ENCODE measurements at places on chromosomes 3 and 15.

GRCh38 chr3:28140664-28141063 is 100.8 kb upstream of the CMC1 start:
- no peak for DNase-seq

GRCh38 chr3:139887431-139887830 is 47.6 kb upstream of the CLSTN2 start:
- DNase-seq = no peak

- DNase-seq = no peak
These were observed 32.6 kb downstream of the MB21D2 start for GRCh38 chr3:192884777-192885773.

DNA sequence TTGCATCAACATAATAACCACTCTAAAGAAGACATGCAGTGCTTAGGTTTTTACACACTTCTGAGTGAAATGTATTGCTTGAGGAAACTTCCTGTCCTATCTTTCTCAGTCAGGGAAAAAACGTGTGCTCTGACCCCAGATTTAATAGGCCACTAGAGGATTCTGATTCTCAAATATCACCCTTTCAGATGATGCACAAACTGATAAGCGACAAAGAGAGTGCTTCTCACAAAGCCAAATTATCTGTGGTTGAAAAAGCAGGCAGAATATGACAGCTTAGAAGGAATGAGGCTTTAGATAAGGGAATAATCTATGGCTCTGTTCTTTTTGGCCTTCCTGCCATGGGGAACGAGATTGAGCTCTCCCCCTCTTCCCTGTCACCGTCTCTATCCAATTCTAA is 583.4 kb upstream of the SGO1 start:
- DNase-seq = no peak

DNA sequence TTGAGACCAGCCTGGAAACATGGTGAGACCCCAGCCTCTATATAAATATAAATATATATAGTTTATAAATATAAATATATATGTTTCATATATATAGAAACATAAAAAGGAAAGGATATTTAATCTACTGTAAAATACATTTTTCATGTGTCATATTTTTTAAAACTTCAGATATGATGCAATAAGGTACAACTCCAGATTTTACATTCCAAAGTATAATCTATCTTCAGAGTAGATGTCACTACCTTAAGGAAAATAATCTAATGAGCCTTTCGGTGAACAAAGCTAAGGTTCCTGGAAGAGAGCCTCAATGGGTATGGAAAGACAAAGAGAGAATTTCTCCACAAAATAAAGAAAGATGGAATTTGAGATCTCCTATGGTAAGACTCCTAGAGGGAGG is 16.9 kb downstream of the EFHB start:
- DNase-seq = no peak

- DNase-seq = no peak
These were observed 114.8 kb downstream of the ADCY5 start for GRCh38 chr3:123334056-123334455.

DNA sequence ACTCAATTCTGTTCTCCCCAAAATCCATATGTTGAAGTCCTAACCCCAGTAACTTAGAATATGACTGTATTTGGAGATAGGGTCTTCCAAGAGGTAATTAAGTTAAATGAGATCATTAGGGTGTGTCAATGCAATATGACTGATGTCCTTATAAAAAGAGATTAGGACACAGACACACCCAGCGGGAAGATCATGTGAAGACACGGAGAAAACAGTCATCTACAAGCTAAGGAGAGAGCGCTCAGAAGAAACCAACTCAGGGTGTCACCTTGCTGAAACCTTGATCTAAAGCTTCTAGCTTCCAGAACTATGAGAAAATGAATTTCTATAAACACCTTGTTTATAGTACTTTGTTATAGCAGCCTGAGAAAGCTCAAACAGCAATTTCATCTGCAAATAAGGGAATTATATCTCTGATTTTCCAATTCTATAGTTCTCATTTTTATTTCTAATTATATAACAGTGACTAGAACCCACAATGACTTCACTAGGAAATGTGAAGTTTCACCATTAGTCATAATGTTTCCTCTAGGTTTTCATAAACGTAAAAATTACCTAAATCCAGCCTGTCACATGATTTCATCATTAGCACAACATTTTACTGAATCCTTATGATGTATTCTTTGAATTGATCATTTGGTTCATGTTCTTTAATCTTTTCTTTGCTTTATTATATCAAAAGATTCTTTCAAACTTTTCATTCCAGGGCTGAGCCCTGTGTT is 459.1 kb upstream of the MDFIC2 start:
- no peak for DNase-seq

DNA sequence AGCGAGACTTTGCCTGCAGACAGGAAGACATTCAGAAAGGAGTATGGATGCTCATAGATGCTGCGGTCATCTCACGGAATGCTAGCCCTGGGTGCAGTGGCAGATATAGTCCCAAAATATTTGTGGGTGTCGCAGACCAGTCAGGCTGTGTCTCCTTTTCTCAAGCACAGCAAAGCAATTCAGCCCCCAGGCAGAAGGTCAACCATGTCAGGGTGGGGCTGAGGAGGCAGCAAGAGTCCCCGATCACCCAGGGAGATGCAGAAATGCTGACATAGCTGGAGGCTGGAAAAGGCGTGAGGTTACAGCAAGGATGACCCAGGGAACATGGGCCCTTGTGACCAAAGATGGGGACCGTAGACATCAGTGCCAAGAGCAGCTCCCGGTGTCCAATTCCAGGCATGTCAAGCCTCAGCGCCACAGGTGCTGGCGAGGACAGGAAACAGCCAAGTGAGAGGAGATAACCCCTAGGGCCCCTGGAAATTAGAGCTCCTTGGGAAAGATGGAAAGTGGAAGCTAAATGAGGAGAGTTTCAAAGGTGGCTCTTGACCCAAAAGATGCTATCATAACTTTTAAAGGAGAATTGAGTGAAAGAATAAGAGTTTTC is 81.2 kb upstream of the ABHD17C start:
- no peak for DNase-seq

DNA sequence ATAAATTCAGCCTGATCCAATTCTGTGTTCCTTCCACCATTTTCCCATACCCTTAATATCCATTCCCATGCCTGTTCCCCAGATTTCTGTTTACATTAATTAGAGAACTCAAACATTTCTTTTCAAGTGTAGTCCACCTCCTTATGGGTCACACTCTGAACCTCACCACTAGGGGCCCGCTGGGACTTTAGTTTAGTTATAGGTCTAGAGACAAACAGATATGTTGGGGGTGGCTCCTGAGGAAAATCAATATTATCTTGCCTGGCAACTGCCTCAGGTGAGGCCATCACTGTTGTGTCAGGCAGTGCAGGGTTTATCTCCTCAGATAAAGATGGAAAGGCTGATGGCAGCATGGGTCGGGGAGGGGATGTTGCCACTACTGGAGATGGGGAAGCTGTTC is 72.8 kb downstream of the CLDN1 start:
- no peak for DNase-seq

GRCh38 chr3:186200726-186201125 is 91.8 kb upstream of the ETV5 start:
- DNase-seq = no peak

DNA sequence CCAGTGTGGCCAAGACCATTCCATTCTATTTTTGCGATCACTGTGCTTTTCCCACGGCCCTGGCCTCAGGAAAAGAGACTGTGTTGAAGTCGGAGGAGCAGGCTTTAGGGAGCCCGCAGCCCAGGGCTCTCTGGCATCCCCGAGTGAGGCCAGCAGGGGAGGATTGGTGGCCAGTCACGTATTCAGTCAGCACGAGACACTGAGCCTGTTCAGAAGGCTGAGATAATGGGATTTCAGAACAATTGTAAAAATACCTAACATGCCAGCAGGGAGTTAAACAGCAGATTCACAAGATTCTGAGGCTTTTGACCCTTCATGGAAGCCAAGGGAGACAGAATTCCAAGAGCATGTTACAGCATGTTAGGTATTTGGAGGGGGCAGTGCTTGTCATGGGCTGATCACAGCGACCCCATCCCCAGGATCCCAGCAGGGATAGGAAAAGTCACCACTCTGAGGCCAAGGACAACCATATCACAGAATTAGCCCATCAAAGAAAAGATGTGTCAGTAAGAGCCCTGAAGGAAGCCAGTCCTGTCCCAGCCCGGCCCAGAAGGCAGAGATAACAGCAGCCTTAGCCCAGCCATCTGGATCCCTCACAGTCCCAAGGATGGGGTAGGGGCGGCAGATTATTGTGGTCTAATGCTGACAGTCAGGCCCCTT is 40.6 kb downstream of the AMOTL2 start:
- no peak for DNase-seq

Measured in SHP77 (cell line).